ENCODE measurements at places on chromosomes 11 and 22.

- no peak for DNase-seq
Measured at GRCh38 chr11:28529540-28530410, 421.6 kb downstream of the METTL15 start.

GRCh38 chr11:26131406-26131805, 200.5 kb upstream of the ANO3 start:
- no peak for DNase-seq

GRCh38 chr11:118623269-118623655, 15.8 kb downstream of the PHLDB1 start:
- no peak for DNase-seq

DNA sequence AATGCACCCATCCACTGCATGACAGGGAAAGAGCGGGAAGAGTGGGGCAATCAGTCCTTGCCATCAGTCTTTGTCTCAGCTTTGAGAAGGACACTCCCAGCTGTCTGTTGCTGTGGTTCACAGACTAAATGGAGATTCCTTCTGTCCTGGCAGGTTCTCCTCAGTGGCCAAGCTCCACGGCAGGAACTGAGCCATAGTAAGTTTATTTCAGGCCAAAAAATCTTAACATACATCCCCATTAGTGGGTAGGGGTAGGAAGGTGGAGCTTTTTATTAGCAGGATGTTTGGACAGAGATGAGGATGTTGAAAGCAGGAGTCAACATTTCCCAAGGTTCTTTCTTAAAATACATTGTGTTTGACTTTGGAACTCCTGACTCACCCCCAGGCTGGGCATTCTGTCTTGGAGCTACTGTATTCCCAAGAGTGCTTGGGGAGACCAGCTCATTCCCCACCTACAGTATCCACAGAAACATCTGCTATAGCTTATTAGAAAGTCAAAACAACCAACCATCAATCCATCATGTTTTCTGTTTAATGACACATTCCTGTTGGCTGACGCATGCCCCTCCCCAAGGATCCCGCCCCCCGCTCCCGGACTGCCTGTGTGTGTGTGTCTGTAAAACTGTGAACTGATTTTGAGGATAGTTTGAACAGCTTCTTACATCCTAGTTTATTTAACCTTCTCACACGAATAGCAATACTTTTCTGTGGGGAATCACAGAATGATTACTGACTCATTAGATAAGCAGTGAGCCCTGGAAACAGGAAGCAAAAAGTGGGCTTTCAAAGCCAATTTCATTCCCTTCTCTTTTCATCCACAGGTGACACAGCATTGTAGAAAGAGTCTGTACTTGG, 109.5 kb downstream of the CCDC81 start:
- DNase-seq = no peak

DNA sequence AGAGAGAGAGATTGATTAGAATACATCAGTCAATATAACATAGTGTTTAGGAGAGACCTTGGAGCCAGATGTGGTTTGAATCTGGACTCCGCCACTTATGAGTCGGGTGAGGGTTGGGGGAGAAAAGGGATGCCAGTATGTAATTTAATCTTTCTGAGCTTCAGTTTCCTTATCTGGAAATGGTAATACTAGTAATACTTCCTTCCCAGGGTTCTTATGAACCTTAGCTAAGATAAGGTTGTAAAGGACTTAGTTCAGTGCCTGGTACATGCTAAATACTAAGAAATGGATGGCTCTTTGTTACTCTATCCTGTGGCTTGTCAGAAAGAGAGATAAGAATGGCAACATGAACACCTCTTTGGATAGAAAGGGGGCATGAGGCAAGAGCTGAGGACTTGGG, 226.1 kb upstream of the NARS2 start:
- DNase-seq = no peak

DNA sequence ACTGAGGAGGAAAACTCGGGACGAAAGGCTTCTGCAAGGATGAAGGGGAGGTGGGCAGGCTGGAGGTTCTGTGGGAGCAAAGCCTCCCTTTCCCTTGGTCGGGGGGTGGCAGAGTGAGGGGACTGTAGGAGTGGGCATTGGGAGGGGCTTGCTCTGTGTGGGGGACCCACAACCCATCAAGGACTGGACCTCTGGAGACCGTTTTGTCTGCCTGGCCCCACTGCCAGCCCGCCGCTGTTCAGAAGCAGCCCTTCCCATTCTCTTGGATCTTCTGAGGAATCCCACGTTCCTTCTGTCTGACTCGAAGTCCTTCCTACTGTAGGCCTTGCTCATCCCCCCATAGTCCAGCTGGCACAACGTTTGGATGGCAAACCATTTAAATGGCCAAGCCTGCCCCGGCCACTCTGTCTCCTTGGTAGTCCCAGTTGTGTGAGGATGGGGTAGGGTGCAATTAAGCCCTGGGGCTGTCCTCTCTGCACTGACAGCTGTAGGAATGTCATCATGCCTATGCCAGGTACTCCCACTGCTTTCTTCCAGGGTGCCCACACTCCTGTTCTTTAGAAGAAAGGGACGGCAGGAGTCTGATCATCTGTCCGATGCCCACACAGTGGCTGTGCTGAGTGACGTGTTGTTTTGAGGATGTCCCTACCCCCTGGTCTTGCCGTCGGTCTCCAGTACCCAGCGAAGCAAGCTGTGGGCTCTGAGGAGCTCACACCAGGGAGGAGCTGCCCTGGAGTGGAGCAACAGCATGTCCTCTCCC, 17.0 kb upstream of the NECTIN1 start:
- no peak for DNase-seq
